M059J (cell line): ENCODE measurements at places on chromosomes 16 and 17.

DNA sequence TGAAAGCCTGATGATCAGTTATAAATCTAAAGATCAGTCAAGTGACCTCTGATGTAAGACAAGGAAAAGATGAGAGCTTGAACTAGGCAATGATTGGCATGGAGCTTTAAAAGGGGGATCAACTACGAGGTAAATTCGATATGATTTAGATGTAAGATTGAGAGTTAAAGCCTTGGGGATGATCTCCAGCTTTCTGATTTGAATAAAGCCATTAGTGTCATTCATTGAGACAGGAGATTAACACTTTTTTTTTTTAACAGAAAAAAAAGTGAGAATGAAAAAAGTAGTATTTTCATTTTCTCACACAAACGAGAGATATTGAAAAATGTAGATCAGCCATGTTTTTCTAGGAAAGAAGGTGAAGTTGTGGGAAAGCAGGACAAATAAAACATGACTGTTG is 225.4 kb downstream of the CNTNAP4 start:
- no peak for DNase-seq

DNA sequence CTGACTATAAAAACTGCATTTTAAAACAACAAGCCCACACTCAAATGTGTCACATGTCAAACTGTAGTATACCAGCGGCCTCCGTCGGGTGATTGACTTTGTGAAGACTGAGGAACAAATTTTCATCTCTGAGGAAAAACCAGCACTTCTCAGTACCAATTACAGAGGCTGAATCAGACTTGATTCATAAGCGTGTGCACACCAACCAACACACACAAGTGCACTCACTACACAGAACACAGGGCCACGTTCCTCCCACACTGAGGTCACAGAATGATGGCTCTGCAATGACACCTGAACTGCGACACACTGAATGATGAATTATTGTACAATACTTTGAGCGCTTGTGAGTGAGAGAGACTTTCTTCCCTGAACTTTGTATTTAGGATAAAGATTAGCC is 29.6 kb downstream of the XPO6 start:
- peak; percentile 60 for DNase-seq

GRCh38 chr16:10740845-10741208 is 2.8 kb upstream of the NUBP1 start:
- DNase-seq: peak; percentile 69

DNA sequence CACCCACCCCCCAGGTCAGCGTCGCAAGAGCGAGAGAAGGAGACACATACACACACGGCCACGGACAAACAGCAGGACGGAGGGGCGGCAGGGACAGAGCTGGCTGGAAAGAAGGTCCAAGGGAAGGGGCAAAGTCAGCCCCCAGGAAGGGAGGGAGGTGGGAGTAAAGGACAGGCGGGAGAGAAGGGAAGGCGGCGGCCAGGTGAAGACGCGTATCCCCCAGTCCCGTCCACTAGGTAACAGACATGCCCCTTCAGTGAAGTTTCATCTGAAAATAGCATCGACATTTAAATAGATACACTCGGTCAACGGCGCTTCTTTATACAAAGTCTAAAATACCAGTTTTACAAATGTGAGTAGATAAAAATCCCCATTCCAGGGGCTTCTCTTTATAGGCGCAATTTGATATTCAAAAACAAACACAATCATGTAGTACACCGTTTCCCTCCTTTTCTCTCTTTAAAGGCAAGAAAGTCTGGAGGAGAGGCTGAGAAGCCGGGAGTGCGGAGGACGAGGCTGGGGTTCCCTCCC is 4.5 kb downstream of the CBX8 start:
- no peak for DNase-seq

DNA sequence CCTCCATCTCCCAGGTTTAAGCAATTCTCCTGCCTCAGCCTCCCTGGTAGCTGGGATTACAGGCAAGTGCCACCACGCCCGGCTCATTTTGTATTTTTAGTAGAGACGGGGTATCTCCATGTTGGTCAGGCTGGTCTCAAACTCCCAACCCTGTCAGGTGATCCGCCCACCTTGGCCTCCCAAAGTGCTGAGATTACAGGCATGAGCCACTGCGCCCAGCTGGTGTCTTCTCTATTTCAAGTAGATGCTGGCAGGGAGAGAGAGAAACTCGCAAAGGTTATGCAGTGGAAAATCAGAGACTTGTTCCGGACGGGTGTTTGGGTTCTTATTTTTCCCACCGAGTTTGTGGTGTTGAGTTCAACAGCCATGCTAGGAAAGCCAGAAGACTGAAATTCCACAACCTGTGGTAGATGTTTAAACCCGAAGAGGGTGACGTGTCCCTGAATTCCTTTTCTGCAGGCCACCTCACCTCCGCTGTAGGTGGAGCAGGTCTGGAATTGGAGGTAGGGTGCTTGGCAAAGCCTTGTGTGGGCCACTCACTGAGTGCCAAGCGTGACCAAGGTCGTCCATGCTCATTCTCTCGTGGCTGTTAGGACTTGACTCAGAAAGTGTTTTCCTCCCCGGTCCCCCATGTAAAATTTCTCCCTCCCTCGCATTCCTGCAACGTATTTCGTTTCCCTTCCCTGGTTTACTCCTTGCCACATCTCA is 7.3 kb upstream of the ZDHHC7 start:
- no peak for DNase-seq

DNA sequence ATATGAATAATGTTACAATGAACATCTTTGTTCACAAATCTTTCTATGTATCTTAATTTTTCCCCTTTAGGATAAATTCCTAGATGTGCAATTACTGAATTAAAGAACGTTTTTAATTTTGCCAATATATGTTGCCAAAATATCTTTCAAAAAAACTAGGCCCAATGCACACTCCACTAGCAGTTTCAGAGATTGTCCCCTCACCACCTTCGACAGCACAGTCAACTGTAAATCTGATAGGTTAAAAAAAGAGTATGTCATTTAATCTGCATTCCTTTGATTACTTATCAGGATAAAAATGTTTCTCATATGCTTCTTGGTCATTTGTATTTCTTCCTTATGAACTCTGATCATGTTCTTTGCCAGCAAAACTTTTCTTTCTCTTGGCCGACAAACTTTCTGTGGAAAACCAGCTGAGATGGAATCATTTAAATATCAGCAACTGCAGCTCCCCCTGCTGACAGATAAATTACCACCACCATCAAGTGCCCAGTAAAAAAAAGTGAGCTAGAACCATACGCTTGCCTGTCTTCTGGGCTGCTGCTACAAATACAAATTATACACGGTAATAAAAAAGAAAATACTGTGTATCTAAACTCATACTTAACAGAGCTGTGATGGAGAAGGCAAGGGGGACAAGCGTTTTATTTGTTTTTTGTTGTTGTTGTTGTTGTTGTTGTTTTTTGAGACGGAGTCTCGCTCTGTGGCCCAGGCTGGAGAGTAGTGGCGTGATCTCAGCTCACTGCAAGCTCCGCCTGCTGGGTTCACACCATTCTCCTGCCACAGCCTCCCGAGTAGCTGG is 19.6 kb upstream of the KANSL1 start:
- peak; percentile 81 for DNase-seq

DNA sequence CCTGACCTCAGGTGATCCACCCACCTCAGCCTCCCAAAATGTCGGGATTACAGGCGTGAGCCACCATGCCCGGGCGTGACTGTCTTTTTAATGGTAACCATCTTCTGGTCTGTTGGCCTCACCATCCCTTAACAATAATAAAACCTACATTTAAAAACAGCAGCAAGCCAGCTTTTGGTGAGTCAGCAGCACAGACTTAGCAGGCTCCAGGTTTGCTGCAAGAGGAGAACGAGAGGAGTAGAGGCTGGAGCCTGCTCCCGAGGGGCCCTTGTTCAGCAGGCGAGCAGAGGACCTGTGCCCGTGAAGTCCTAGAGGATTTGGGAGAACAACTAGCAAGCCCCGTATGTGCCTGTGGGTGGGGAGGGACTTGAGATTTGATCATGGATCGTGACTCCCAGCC is 35.7 kb downstream of the MYH13 start:
- no peak for DNase-seq

DNA sequence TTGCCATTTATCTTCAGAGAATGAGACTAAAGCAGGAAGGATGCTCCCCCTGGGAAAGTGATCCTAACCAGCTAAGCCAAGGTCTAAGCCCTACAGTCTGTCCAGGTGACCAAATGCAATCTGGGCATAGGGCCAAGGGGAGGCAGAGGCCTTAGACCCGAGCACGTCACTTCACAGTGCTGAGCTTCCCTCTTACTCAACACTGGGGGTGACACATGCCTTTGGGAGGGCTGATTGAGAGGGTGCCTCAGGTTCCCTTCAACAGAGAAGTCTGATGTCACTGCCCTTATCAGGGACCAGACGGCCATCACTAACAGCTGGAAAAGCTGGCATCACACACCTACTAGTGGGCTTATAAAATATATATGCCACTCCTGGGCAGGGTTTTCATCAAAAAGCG is 4.0 kb downstream of the CIAO2B start:
- peak; percentile 97 for DNase-seq

DNA sequence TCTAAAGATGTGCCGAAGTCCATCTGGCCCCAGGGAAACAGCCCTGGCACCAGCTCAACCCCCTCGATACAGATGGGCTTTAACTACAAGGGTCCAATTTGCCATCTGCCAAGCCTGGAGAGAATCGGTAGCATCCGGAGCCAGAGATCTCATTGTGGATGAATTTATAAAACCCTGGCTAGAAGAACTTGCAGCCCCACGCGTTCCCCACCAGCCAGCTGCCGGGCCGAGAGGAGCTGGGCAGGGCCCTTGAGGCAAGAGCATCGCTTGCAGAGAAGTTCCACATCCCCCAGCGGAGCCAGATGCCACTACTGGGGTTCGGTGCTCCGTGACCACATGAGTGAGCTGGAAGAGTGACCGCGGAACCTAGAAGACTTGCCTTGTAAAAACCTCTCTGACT is 65.3 kb upstream of the NOL11 start:
- no peak for DNase-seq

- no peak for DNase-seq
These were observed 45.1 kb downstream of the FZD2 start for GRCh38 chr17:44602390-44602789.

- DNase-seq: peak; percentile 31
These were observed 18.4 kb downstream of the TRAP1 start for GRCh38 chr16:3698941-3699340.

- DNase-seq: no peak
These were observed 11.1 kb downstream of the DEXI start for GRCh38 chr16:10931134-10931533.

GRCh38 chr16:26149364-26150190 is 457.8 kb downstream of the HS3ST4 start:
- no peak for DNase-seq

DNA sequence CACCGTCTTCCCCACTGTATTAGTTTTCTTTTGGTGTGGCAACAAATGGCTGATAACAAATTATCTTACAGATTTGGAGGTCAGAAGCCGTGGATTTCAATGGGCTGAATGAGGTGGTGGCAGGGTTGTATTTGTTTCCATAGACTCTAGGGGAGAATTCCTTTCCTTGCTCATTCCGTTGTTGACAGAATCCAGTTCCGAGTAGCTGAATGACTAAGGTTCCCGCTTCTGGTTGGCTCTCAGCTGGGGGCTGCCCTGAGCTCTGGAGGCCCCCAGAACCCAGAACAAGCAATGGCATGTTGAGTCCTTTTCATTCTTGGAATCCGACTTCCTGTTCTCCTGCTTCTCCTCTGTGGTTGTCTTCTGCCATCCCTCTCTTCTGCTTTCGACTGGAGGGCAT is 280.4 kb downstream of the SNX29 start:
- no peak for DNase-seq

DNA sequence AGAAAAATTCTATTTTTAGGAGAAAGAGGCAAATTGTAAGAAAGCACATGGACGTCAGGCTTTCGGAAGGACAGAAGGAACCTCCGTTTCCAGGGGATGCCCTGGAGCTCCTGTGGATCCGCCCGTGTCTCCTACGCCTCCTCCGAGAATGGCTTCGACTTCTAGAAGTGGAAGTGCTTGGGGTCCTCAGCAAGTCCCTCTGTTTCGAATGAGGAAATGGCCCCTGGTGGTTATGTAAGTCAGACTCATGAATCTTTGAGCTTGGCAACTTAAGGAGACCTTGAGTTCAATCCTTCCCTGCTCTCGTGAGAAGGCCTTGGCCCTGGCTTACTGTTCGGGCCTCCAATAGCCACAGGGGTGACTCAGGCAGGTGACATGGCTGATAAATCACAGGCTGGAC is 38.9 kb downstream of the COX4I1 start:
- DNase-seq: no peak

GRCh38 chr16:54436346-54436745 is 149.8 kb upstream of the IRX3 start:
- DNase-seq: peak; percentile 22

DNA sequence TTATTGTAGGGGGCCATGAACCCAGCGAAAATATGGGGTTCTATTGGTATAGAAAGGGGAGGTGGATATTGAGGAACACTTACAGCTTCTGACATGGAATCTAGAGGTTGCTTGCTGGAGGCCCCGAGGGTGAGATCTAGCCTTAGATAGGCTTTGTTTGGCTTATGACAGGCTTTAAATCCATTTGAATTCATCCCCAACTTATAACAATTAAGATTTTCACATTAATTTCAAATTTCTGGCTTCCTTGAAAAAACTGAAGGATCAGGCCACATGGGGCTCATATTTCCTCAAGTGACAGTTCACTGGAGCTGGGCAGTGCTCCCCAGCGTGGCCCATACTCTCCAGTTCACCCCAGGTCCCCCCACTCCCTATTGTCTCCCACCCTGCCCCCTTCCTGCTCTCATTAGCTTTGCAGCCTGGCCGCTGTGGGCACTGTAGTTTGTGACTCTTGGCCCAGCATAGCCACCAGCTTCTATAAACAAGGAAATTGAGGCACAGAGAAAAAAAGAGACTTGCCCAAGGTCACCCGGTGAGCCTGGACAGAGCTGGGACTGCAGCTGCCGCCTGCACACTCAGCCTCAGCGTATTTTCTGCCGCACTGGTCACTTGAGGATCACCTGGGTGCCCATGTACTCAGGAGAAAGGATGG is 19.8 kb upstream of the ADGRG1 start:
- DNase-seq: no peak

GRCh38 chr17:30312226-30312625 is 20.5 kb upstream of the BLMH start:
- DNase-seq: no peak

- DNase-seq: no peak
These were observed 256.4 kb downstream of the CDH13 start for GRCh38 chr16:82882982-82883835.

DNA sequence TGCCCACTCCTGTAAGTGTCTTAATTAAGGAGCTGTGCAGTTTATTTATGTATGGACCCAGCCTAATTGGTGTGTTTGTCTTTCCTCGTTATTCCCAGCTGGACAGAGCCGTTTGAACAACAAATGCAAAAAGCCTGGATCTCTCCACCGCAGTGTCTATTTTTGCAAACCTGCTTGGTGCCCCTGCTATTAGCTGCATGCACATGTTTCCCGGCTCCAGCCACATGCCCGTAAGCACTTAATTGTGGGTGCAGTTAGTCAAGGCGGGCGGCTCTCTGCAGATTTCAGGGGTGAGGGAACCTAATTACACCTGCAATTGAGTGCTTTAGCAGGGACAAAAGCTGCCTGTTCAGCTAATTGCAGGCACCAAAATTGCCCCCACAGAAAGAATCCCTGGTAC is 74.0 kb upstream of the GSE1 start:
- no peak for DNase-seq

GRCh38 chr17:61211236-61211635 is 188.4 kb upstream of the TBX2 start:
- DNase-seq: no peak
